H7 (cell line): ENCODE measurements at places on chromosomes 4 and X.

GRCh38 chr4:165610679-165611437, 232.1 kb downstream of the CPE start:
- DNase-seq = no peak

GRCh38 chr4:77466430-77466829, 139.2 kb upstream of the CXCL13 start:
- DNase-seq = no peak

GRCh38 chr4:59664771-59665170, 1535.4 kb upstream of the ADGRL3 start:
- no peak for DNase-seq

DNA sequence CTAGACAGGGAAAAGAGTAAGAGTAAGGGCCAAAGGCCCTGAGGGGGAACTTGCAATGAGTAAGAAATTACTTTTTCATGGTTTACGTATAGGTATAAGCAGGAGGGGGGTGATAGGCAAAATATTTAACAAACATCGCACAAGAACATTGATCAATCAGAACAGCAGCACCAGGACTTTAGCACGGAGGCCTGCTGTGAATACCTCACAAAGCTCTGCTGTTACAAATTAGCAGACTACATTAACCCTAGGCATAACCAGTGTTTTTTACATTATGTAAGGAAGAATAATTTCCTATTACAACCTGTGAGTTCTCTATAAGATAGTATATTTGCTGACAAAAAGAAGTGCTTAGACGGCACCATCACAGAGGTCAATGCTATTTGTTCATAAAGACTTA, 44.9 kb downstream of the PPARGC1A start:
- DNase-seq = no peak

DNA sequence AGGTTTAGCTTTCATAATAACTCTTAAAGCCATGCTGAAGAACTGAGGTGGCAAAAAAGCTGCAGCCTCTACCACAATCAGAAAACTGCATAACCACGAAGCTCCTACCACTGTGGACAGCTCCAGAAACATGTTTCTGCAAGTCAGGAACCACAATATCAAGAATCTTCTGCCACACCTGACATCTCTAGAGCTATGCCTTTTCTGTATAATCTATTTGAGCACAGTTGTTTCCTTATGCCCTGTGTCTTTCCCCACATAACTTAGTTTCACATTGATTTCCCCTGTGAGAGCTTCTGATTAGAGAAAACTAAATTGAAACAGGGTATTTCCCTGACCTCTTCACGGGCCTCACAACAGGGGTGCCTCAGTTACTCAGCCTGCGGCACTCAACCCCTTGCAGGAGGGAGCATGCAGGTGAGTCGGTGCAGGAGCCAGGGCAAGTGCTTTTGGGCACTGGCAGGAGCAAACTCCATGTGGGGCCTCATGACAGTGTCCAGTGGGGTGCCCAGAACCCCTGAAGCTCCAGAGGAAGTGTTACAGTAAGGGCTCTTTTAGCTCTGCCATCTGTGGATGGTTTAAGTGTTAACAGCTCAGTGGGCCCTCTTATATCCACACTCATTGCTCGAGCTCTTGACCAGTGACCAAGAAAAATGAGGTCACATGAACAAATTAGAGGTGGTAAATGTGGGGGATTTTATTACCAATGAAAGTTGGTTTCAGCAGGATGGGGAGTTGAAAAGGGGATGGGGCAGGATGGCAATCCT, 132.8 kb upstream of the BMP3 start:
- no peak for DNase-seq

- DNase-seq = no peak
Measured at GRCh38 chrX:44003975-44004374, 30.8 kb upstream of the NDP start.

- DNase-seq = peak; percentile 15
Measured at GRCh38 chrX:37701588-37701987, 16.0 kb downstream of the XK start.

GRCh38 chr4:111685205-111685604, 460.0 kb upstream of the FAM241A start:
- no peak for DNase-seq

GRCh38 chrX:120236687-120237479, 13.7 kb upstream of the ZBTB33 start:
- DNase-seq = no peak

- DNase-seq = no peak
Measured at GRCh38 chr4:173909294-173909693, 374.2 kb downstream of the FBXO8 start.

DNA sequence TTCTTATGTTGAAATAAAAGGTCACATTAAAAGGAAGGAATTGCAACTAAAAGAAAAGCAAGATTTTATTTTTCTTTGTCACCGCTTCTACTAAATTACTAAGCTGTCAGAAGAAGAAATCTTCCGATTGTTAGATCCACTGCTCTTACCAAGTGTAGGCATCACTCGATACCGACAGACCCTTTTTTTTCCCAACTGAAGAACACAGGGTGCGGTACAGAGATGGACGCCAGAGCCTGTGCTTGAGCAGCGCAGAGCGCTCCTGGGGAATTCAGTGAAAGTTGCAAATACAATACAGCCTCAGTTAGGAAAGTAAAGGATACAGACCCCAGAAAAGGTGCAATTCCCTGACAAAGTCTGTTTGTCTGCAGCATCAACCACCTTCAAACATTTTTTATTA, 94.9 kb upstream of the WDR17 start:
- peak; percentile 7 for DNase-seq

DNA sequence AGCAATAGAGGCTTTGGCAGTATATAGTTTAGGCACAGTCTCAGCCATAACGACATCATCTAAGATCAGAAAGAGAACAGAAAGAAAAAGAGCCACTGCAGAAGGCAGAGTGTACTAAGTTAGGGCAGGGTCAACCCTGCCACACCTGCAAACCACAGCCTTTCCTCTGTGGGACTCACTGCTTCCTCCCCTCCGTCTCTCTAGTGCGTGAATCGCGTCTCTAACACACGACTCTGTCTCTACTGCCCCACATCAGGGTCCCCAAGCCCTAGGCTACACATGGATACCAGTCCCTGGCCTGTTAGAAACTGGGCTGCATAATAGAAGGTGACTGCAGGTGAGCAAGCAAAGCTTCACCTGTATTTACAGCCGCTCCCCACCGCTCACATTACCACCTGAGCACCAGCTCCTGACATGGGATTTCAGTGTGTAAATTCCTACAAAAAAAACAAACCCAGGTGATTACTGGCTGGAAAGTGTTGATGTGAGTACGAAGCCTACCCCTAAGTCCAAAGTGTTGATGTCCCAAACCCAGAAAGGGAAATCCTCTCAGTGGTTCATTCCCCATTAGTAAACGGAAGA, 128.9 kb downstream of the PRKX start:
- DNase-seq = no peak

- no peak for DNase-seq
Measured at GRCh38 chr4:108829966-108830492, 67.2 kb upstream of the ETNPPL start.

DNA sequence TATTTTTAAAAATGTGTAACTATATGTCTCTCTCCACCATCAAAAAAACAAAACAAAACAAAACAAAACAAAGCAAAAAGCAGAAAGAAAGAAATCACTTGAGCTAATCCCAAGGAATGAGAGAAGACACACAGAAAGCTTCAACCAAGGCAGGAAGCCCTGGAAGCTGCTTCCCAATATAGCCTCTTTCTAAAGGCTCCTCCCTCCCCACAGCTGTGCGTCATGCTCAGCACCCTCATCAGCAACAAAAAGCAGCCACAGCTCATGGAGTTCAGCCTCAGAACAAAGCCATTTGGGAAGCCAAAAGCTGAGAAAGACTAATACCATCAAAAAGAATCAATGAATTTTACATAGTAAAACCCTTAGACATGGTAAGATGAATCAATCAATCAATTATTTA, 501.6 kb upstream of the SMIM31 start:
- peak; percentile 20 for DNase-seq

DNA sequence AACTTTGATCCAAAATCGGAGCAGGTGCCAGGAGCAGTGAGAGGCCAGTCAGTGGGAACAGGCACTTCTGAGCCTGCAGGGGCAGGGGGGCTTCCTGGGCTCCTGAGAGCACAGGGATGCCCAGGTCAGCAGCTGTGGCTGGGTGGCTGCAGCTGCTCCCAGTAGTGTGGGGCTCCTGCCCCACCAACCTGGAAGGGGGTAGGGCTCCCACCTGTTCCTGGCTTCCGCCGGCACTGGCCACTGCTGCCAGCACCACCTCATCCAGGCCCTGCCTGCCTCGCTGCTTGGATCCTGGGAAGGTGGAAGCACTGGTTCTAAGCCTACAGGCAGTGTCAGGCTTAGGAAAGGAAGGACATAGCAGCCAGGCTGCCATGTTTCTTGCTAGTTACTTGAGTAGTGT, 18.6 kb downstream of the GRK4 start:
- no peak for DNase-seq

DNA sequence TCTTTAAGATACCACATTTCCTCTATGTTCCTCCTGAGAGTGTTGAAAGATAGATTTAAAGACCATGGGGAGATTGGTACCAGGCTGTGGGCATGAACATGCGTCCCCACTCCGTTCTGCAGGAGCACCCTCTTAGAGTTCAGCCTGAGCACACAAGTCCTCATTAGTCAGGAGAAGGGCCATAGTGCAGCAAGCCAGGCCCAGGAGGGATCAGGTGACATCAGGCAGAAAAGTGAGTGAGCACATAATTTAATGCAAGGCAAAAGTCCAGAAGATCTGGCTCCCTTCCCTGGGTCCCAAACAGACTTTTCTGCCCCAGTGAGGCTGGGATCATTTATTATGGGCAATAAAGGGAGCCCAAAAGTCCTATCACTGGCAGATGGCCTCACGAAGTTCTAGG, 263.7 kb upstream of the AGTR2 start:
- DNase-seq = no peak

GRCh38 chrX:50798783-50799182, 15.2 kb downstream of the SHROOM4 start:
- DNase-seq = no peak

GRCh38 chr4:152778656-152779512, 646 bp downstream of the TIGD4 start:
- DNase-seq = peak; percentile 18

DNA sequence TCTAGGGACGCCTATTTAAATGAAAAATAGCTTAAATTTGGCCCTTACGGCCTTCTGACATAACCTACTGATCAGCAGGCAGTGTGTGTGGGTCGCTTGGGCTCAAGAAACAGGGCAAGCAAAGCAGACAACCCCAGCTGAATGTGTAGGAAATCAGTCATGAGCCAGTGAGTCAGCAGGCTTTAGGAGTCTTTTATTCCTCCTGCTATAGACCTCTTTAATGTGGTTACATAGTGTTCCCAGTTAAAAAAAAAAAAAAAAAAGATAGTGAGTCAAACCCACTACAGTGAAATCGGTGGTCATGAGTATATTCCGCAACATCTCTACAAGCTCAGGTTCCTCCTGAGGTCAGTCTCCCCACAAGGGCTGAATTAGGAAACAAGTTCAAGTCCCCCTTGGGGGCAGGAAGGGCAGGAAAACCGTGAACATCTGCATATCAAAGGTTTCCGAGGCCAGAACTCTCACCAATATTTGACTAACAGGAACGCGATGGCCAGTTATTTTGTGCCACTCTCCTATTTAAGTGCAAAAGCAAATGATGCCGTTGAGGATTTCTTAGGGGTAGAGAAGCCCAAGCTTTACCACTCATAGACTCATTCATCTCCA, 32.7 kb downstream of the ACSL1 start:
- no peak for DNase-seq

DNA sequence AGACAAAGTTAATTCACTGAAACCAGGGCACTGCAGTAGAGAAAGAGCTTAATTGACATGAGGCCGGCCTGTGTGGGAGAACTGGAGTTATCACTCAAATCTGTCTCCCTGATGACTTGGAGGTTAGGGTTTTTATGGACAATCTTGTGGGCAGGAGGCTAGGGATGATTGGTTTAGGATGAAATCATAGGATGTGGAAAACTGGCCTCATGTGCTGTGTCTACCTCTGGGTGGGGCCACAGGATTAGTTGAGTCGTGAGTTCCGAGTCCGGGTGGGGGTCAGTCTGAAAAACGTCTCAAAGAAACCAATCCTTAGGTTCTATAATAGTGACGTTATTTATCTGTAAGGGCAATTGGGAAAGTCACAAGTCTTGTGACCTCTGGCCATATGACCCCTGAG, 68.1 kb downstream of the UCHL1 start:
- DNase-seq = no peak

GRCh38 chr4:147307896-147308674, 172.8 kb upstream of the EDNRA start:
- DNase-seq = no peak

DNA sequence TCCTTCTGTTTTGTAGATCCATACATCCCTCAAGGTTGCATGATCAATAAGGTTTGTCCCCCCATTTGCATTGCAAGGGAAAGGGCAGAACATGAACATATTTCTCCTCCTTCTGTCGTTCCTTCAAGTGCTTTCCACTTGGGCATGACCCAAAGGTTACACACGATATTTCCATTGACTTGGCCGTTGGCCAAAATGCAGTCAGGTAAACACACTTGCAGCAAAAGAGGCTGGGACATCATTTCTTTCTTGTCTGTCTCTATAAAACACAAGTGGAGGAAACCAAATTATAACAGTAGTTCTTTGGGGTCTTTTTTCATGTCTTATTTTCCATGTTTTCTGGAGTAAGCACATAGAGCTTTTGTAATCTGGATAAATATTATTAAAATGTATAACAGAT, 156.1 kb downstream of the FRAS1 start:
- DNase-seq = no peak

DNA sequence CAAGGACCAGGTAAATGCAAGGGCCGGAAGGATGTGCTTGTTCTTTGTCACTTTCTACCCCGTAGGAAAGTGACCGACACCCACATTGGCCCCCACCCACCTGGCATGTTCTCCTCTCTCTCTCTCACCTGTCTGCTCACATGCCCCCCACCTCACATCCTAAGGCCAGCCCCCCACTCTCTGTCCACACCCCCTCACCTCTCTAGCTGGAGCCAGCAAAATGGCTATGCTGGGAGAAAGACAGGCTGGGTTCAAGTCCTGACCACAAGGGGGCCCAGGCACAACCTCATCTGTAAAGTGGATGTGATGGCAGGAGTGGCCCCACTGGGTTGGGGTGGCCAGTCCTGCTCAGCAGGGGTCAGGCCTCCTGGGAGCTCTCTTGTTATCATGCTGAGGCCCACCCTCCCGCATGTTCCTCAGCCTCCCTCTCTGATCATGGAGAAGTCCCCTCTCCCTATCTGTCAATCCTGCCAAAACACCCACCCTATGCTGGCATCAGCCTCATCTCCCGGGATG, 1.7 kb upstream of the PPP2R2C start:
- DNase-seq = peak; percentile 78

DNA sequence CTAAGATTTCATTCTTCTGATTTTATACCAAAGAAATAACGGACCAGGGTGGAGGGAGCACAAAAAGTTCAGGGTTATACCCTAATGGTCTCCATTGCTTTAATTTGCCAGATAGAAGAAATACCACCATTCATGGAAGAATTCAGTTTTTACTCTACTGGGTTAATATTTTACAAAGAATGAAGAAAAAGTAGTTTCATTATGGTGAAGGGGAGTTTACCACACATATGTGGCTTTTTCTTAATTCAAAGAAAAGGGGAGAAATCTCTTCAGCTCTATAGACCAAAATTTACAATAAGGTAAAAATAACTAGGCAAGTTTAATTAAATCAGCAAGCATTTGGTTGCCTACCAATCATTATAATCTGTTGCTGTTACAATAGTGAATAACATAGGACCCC, 37.6 kb downstream of the CASK start:
- no peak for DNase-seq
